ENCODE measurements at places on chromosomes 11 and 22.

- no peak for DNase-seq
Observed at GRCh38 chr11:92329137-92329536, 104.5 kb downstream of the FAT3 start.

DNA sequence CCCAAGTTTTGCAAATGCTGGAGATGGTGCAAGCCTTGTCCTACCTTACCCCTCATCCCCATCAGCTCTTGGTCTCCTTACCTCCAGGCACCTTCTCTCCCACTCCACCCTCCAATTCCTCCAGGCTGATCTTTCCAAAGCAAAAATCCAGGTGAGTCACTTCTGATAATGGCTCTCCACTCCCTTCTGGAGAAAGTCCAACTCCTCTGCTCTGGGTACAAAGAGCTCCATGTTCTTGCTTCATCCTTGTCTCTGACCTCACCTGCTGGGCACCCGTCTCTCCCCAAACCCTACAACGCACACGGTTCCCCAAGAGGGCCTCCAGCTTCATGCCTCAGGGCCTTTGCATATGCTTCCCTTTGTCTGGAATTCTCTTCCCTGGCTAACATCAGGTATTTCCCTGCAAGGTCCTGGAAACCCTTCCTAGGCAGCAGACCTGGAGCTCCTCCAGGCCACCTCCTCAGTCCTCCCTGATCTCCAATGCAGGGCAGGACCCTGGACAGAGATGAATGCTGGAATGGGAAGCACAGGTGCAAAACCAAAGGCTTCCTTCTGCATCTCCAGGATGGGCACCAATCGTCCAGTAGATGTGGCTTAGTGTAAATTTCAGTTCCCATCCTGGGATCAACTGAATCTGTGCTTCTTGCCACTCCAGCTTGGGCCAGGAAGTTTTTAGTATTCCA lies 22.7 kb downstream of the IFT27 start:
- no peak for DNase-seq

DNA sequence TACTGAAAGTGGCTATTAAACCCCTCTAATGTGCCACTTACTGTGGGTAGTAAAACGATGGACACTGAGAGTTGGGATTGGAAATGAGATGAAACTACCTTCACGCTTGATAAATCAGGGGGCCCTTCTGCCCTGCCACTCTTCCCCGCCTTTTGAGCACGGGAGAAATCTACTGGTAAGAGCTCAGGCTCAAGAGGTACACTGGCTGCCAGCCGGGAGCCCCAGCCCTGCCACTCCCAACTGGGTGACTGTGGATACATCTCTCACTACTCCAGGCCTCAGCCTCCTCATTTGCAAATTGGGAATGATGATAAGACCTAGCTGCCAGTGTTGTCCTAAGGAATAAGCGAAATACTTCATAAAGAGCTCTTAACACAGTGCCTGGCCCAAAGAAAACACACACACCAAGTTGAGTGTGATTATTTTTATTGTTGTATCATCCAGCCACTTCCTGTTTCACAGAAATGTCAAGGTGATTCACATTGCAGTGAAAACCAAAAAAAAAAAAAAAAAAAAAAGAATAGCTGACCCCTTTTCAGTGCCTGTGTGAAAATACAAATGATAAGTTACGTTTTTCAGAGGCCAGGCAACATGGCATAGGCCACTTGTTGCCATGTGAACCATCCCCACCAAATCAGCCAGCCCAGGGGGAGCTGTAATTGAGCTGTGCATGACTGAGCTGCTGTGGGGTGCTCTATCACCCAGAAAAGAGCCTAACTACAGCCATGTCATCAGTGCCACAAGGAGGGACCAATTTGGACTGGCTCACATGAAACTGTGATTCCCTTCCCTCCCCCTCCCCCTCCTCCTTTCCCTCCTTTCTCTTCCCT lies 4.4 kb upstream of the ZNRD2 start:
- no peak for DNase-seq

DNA sequence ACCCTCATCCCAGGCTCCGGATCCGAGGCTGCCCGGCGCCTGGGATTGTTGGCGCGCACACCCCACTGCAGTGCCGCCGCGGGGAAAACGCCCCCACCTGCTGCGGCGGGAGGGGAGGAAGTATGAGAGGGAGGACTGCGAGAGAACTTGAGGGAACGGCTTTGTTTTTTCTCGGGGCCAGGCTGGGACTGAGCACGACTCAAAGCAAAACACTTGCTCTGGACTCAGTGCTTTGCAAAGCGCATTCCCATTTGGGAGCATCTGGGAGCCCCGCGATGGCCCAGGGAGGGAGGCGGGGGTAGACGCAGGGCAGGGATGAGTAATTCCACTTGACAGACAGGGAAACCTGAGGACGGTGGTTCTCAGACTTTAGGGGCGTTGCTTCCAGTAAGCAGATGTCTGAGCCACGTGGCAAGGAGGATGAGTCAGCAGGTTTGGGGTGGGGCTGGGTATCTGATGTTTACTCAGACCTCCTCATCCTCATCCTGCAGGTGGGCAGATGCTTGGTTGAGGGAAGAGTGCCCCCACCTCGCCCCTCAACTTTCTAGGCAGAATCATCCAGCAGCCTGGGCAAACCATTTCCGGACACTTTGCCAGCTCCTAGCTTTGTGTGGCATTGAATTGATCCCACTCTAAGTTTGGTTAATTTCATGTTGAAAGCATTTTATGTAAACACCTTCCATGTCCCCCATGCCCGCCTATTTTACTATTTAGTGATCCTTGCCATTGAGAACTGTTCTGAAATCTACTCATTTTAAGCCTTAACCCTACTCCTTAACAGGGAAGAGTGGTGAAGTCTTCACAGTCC lies 1.5 kb downstream of the MIAT start:
- DNase-seq: peak; percentile 84

- DNase-seq: peak; percentile 47
Observed at GRCh38 chr11:61069427-61069826, 32.9 kb upstream of the CD5 start.

GRCh38 chr22:29855611-29856181 lies 17.6 kb upstream of the ASCC2 start:
- peak; percentile 33 for DNase-seq

GRCh38 chr11:74297484-74297883 lies 14.0 kb downstream of the P4HA3 start:
- DNase-seq: no peak

GRCh38 chr11:118881228-118881627 lies 2.5 kb upstream of the CXCR5 start:
- DNase-seq: peak; percentile 56

- no peak for DNase-seq
Observed at GRCh38 chr11:64441127-64441526, 82.2 kb downstream of the RPS6KA4 start.

GRCh38 chr11:45133878-45134277 lies 12.6 kb upstream of the PRDM11 start:
- no peak for DNase-seq

DNA sequence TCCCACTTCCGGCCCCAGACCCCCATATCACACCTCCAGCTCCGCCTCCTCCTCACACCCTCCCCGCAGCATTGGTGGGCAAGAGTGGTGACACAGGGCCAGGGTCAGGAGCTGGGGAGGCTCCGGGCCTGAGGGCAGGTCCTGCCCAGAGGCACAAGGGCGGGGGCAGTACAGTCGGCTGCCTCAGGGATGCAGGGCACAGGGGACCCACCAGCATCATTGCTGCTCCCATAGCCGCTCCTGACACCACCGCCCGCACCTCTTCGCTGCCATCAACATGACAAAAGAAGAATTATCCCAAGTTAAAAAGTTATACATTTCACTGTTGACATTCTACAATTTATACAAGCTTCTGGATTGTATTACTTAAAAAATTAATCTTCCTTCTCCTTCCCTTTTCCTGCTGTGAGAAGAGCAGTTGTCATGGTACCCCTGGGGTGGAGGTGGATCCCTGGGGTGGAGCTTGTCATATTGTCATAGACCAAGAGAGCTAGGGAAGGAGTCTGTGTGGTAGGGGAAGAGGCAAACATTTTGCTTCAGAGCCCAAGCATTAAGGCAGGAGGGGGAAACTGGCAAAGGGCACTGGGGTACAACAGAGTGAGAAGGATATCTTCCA lies 4.1 kb downstream of the SBF2 start:
- no peak for DNase-seq

GRCh38 chr22:28589102-28589750 lies 90.4 kb downstream of the TTC28 start:
- no peak for DNase-seq

DNA sequence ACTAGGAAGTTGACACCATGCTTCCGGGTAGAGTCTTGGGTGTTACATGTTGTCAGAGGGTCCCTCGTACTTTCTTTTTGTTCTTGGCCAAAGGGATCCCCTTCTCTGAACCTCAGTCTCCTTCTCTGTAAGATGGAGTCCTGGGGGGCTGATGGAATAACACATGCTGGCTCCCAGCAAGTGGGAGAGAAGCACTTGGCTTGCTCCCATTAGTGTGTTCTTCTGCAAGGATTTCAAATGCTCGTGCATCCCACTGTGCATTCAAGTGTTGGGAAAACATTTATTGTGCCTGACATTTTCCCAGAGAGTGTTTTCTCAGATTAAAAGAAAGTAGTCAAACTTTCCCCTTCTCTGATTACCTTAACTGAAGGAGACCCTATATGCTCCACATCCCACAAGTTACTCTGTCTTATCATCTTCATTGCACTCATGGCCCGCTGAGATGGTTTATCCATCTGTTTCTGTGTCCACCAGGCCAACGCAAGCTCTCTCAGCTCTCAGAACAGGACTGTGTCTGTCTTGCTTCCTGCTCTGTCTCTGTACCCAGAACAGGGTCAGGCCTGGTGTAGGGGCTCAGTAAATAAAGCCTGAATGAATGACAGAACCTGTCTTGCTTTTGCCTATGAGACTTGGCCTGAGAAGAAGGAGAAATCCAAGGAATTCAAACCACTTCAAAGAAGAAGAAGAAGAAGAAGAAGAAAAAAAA lies 16.0 kb upstream of the TIMP3 start:
- no peak for DNase-seq

- DNase-seq: no peak
Observed at GRCh38 chr11:68036717-68037239, 2.0 kb upstream of the TCIRG1 start.

DNA sequence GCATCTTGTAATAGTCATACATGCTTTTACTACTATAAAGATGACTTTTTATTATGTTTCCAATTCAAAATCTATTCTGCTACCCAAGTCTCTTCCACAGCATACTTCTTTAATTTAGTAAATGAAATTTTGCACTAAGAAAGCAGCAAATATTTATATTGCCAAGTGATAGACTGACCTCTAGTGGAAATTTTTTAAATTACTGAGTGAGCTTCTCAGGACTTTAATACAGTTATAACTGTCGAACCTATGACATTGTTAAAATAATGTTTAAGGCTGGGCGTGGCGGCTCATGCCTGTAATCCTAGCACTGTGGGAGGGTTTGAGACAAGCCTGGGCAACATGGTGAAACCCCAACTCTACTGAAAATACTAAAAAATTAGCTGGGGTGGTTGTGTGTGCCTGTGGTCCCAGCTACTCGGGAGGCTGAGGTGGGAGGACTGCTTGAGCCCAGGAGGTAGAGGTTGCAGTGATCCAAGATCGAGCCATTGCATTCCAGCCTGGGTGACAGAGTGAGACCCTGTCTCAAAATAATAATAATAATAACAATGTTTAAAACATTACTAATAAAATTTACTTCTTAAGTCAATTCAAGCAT lies 27.3 kb downstream of the STK33 start:
- no peak for DNase-seq

DNA sequence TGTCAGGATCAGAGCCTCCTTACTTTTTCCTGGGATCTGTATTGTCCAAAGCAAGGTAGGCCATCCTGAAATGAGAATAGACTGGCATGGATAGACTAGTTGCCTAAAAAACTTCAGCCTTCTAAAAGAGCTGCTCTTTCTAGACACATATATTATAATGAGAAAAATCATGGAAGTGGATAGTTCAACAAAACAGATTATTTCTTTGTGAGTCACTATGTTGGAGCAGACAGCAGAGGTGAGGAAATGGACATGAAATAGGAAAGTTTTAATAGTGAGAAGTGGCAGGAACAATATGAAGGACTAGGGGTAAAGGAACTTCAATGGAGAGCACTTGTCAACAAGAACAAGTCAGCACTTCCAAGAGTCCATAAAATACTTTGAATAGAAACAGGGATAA lies 101.9 kb upstream of the ANO3 start:
- DNase-seq: no peak

DNA sequence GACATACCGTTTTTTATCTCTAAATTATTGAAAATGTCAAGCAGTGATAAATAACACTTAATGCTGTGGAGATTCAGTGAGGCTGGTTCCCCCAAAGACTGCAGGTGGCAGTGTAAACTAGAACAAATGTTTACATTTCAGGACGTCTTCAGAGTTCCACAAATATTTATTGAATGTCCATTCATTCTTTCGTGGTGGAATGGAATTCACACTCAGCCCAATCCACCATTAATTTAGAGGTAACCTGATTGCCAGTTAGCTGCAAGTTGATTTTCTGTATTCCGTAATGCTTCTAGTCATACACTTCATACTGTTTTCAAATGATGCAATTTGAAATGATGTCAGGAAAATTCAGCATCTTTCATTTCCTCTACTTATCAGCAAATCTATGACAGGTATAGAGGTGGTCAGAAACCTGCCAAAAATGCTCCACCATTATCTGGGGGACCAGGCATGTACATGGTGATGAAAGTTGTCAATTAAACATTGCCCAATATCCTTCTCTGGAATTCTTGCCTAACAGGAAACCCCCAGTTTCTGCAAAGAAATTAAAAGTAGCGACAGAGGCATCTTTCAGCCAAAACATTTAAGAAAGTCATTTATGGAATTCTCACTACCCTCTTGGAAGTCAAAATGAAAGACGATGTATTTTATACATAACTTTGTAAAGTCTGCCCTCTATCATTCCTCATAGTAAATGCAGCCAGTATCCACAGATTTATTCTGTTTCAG lies 94.3 kb upstream of the BMAL1 start:
- DNase-seq: no peak

- DNase-seq: no peak
Observed at GRCh38 chr11:7383406-7383805, 101.9 kb upstream of the OLFML1 start.

GRCh38 chr11:66595245-66595904 lies 2.4 kb downstream of the CCS start:
- no peak for DNase-seq

- DNase-seq: no peak
Observed at GRCh38 chr11:45870706-45871105, 14.7 kb upstream of the MAPK8IP1 start.

GRCh38 chr11:122882189-122882856 lies at the start of gene JHY:
Gene JHY (plus strand): TSS chr11:122882759. CDS start chr11:122885850, 3,091 bp downstream.
- peak; percentile 77 for DNase-seq

DNA sequence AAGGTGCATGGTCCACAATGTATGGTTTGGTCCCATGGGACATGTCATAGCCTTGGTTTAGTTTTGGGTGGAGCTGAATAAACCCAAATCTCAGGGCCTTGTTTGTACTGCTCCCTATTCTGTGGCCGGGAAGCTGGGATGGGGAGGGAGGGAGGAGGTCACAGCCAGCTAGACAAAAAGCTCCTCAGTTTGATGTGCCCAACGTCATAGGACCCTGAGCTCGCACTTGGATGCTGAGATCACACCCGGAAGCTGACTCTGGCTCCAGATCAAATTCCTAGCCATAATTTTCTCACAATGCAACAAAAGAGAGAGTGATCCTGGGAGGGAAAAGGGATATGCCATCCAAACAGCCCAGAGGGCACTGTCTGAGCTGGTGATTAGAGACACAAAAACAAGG lies 1.5 kb downstream of the HSPB2 start:
- DNase-seq: no peak
